DMS153 (cell line): ENCODE measurements at places on chromosomes 5 and 9.

- no peak for DNase-seq
Observed at GRCh38 chr9:14907360-14907685, 2.9 kb downstream of the FREM1 start.

GRCh38 chr9:120961936-120962335 lies 35.3 kb upstream of the TRAF1 start:
- no peak for DNase-seq

DNA sequence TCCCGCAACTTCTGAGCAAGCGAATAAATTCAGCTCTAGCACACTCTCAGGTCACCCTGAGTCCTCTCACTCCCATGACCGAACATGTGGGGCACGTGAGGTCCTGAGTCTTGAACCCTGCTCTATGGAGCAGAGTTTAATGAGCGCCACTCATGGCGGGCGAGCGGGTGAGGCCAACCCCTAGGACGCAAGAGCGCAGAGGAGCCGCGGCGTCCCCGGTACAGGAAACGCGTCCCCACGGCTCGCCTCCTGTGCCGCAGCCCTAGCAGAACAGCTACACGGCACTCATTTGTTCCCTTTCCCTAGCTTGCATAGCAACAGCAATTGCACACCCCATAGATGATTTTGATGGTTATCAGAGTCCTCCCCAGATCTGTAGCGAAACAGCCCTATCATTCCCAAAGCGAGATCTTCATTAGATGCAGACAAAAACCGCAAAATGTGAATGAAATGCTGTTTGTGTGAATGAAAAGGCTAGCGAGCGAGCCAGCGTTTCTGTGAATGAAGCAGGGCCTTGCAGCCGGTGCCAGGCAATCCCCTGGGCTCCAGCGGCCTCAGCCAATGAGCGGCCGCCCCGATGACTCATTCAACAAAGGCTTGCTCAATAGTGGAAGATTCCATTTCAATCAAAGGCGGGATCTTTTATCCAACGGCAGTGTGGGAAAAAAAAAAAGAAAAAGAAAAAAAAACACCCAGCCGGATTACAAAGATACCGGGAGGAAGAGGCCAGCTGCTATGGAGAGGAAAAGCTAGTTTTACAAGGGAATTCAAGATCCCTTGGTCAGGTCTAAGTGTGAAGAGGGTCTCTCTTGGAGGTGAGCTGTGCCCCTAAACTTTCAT lies 1.5 kb upstream of the SHC3 start:
- peak; percentile 92 for DNase-seq

GRCh38 chr5:169875731-169876130 lies 104.6 kb downstream of the INSYN2B start:
- DNase-seq, result no peak

GRCh38 chr5:167452136-167452535 lies 839.3 kb upstream of the WWC1 start:
- DNase-seq, result no peak

GRCh38 chr5:3331819-3332218 lies 263.8 kb upstream of the IRX1 start:
- DNase-seq, result no peak

DNA sequence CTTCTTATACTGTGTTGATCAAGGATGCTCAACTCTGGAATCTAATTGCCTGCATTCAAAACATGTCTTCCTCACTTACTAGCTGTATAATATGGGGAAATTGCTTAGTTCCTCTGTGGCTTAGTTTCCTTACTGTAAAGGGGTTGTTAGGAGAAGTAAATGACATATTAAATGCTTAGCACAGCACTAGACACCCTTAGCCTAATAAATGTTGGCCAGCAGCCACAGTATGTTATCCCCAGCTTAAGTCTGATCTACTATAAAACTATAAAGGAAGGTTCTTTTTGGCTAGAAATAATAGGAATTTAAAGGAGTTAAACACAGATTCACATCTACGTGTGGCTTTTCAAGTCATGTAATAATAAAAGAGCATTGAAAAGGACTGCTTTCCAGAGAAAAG lies 232.4 kb downstream of the PCSK1 start:
- DNase-seq, result no peak

GRCh38 chr5:104594850-104595249 lies 1032.3 kb upstream of the NUDT12 start:
- no peak for DNase-seq

- no peak for DNase-seq
Observed at GRCh38 chr5:61234019-61234418, 71.8 kb upstream of the SMIM15 start.

GRCh38 chr9:95645992-95646391 lies 129.2 kb upstream of the PTCH1 start:
- DNase-seq, result no peak

DNA sequence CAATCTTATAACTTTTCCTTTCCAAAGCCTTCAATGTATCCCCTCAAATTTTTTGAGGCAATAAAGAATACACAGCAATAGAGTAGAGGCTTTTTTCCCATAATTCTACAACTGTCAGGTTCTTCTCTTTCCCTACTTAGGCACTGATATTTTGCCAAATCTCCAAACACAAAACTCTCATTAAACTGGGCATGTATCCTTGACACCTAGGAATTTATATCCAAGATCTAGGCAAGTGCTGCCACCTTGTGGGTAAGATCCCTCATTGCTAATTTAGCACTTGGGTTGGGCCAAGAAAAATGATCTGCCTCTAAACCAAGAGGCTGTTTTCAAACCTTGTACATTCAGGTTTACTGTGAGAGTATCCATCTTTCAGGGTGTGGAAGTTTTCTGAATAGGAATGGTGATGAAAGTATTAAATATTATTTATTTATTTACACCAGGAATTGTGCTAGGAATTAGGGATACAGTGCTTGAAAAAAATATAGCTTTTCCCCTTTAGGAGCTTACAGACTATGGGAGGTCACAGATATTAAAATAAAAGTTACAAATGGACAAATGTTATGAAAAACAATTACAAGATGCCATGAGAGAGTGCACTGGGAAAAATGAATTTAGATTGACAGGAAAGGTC lies 17.6 kb downstream of the TSTD2 start:
- DNase-seq, result peak; percentile 8

GRCh38 chr9:71821405-71821804 lies 53.1 kb upstream of the CEMIP2 start:
- no peak for DNase-seq

DNA sequence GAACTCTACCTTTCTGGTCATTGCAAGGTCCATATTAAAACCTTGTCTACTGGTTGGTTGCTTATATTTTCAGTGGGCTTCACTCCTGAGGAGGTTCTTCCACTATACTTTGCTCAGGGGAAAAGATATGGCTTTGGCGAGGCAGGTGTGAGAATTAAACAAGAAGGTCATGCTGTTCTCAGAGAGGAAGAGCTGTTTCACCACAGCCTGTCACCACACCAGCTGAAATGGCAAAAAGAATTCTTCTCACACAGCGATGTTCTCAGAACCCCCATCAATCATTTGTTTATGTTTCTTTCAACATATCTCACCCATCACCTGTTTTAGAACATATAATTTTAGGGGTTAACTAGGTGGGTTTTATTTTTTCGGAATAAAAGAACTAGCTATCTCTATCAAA lies 38.6 kb downstream of the CAPSL start:
- no peak for DNase-seq

GRCh38 chr9:131180454-131180853 lies 55.1 kb downstream of the NUP214 start:
- no peak for DNase-seq

DNA sequence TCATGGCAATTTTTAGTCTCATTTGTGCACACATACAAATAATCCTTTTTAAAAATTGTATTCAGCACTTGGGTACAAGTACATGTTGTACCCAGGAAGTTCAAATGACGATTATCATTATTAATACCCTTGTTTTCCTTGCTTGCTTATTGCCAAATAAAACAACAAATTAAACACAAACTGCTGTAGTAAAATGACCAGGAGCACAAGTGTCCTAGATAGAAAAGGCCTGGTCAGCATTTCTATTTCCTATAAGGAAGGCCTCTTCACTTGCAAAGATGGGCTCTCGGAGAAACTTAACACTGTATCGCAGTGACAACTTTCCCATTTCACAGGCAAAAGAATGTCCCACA lies 34.7 kb upstream of the PLPP1 start:
- no peak for DNase-seq

- no peak for DNase-seq
Observed at GRCh38 chr5:56722317-56722716, 93.0 kb upstream of the MAP3K1 start.

DNA sequence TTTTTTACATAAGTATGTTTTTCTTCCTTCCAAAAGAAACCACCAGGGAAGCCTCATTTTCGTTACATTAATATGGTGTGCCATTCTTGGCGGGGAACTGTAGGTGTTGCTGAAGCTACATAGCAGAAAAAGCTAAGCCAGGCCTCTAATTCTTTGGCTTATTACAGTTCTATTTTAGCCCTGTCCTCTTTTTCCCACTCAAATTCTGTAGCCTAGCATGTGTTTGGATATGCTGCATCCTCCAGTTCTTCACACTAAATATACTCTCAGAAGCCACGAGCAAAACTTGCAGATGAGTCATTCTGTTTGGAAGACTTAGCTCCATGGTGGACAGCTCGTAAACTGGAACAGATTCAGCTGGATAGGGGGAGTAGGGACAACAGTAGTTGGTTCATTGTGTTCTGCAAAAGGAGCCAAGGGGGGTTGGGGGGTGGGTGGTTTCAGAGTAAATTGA lies 369.4 kb downstream of the TMEM161B start:
- no peak for DNase-seq

DNA sequence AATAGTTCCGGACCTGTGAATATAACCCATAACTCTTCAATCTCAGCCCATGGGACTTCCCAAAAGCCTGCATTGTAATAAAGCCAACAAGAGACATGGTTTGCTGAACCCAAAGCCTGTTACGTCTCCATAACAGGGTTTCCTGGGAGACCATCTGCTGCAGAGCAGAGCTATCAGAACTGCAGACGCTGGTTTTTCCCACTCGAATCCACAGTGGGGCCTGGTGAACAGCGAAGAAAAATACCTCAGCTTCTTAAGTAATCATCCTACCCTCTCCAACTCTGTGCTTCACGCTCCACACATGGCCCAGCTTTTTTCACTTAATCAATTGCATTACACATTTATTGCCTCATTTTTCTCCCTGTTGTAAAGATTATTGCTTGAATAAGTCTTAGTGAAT lies 409.5 kb upstream of the GRIA1 start:
- no peak for DNase-seq

DNA sequence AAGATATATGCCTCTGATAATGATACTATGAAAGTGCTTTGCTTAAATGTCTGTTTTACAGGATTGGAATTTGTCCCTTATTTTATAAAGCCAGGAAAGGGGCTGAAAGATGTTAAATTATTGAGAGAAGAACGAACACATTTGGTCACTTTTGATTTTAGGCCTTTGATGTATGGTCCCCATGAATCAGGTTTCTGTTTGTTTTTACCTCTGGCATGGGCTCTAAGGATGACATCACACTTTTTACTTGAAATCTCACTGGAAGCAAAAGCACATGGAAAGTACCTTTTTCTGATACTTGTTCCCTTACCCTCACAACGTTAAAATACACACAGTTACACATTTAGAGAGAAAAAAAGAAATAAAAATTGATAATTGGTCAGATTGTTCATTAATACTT lies 6.9 kb downstream of the OTULIN start:
- no peak for DNase-seq

DNA sequence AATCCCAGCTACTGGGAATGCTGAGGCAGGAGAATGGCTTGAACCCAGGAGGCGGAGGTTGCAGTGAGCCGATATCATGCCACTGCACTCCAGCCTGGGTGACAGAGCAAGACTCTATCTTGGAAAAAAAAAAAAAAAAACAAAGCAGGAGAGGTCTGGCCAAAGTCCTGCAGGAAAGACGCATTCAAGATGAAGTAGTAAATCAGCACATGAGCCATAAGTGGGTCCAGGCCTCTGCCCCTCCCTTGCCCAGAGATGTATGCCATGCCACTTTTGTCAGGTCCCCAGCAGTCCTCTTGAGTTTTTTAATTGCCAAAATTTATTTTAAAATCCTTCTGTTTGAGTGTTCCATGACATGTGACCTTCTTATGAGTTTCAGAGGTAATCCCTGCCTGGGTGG lies 8.5 kb upstream of the PHF19 start:
- no peak for DNase-seq

- DNase-seq, result no peak
Observed at GRCh38 chr9:1604942-1605560, 410.1 kb upstream of the SMARCA2 start.

DNA sequence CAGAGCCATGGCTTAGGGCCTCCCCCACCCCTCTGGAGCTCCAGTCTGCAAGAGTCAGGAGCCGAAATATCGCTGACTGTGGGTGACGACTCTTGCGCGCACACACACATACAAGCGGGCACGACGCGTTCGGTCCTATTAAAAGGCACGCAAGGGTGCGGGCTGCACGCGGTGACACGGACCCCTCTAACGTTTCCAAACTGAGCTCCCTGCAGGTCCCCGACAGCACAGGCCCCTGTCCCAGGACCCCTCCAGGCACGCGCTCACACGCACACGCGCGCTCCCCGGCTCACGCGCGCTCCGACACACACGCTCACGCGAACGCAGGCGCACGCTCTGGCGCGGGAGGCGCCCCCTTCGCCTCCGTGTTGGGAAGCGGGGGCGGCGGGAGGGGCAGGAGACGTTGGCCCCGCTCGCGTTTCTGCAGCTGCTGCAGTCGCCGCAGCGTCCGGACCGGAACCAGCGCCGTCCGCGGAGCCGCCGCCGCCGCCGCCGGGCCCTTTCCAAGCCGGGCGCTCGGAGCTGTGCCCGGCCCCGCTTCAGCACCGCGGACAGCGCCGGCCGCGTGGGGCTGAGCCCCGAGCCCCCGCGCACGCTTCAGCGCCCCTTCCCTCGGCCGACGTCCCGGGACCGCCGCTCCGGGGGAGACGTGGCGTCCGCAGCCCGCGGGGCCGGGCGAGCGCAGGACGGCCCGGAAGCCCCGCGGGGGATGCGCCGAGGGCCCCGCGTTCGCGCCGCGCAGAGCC lies at the start of gene GRIN1:
Gene GRIN1 (plus strand): TSS at position 433 of the 746 bp plus-strand sequence. CDS start 333 bp downstream, outside the sequence.
- DNase-seq, result no peak

- DNase-seq, result no peak
Observed at GRCh38 chr5:151684690-151685361, 1.9 kb downstream of the SPARC start.

GRCh38 chr9:134827559-134827958 lies 53.1 kb upstream of the FCN2 start:
- DNase-seq, result no peak

DNA sequence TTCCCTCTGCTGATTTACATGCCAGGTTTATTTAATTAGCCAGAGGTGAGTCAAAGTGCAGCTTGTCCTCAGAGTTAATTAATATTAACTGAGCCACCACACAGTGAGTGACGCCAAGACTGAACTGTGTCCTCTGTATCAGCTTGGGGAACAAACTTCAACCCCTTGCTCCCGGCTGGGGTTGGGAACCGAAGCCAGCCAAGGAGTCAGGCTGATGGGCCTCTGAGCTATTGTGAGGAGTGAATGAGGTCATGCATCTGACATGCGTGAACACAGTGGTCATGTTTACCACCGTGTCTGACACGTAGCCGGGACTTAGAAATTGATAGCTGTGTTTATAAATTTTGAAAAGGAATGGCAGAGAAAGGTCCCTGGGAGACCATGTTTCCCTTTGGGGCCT lies 17.1 kb downstream of the IGIP start:
- DNase-seq, result no peak

DNA sequence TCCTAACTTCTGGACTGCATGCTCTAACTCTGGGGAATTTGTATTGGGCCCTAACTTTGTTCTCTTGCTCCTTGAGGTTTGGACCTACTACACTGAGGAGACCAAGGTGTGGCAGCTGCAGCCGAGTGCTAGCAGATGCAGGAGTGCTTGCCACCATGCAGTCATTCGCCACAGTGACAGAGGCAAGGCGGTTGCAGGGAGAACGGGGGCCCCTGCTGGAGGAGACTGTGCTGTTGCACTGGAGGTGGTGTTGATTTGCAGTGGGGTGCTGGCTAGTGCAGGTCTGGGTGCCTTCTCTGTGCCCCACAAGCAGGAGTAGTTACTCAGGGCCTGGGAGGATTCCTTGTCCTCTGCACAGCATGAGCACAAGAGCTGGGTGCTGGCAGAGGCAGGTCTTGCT lies 22.4 kb upstream of the DIRAS2 start:
- no peak for DNase-seq
